ENCODE measurements at places on chromosomes 11 and 22. TPM values are rescaled to one million over a fixed set of nuclear protein-coding genes. Genes with fewer than 3 reads are reported as not detected.
A peak's percentile ranks its signal among the peaks of the same experiment; 100 is the strongest.

DNA sequence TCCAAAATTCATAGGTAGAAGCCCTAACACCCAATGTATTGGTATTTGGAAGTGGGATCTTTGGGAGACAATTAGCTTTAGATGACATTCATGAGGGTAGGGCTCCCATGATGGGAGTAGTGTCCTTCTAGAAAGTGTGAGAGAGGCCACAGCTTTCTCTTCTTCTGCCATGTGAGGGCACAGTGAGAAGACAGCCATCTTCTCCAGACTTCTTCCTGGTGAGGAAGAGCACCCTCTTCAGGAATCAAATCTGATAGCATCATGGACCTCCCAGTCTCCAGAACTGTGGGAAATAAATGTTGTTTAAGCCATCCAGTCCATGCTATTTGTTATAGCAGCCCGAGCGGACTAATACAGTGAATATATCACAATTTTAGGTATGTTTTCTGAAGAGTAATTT, 96.9 kb downstream of the CNTN5 start:
- DNase-seq: no peak

DNA sequence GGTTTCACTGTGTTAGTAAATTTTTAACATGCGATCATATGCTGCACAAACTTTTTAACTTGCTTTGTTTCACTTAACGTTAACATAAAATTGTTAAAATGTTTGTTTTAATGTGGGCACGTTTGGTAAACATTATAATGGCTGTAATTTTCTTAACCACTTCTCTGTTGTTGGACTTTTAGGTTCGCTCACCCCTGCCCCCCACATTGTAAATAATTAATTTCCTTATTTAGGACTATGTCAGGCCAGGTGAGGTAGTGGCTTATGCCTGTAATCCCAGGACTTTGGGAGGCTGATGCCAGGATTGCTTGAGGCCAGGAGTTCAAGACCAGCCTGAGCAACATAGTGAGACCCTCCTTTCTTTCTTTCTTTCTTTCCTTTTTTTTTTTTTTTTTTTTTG, 6.7 kb upstream of the DIXDC1 start:
- DNase-seq: no peak

- DNase-seq: no peak
These were observed 16.3 kb downstream of the SPTY2D1 start for GRCh38 chr11:18617688-18618341.

- DNase-seq: no peak
These were observed at the start of gene JAML for GRCh38 chr11:118224511-118225188. JAML (minus strand) TSS chr11:118225011; CDS start chr11:118214866, 10,145 bp downstream.

DNA sequence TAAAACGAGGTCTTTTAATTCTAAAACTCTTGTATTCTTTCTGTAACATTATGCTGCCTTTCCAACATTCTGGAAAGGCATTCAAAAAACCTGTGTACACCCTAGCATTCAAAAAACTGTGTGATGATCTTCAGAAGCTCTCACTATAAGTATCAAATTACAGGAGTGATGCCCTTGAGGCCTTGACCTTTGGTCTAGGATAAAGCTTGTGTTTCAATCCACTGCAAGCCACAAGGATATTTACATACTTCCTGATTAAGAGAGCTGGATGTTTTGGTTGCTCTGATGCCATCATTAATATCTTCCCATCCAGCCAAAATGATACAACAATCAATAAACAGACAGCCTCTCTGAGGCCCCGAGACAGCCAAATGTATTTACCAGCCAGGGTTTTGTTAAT, 11.9 kb downstream of the CLPB start:
- DNase-seq: no peak

- DNase-seq: no peak
These were observed 5.2 kb downstream of the DGAT2 start for GRCh38 chr11:75773595-75774353.

- no peak for DNase-seq
These were observed 64.5 kb upstream of the LDLRAD3 start for GRCh38 chr11:35879361-35879760.

GRCh38 chr11:1832211-1832919, 2.4 kb upstream of the SYT8 start:
- peak; percentile 80 for DNase-seq

DNA sequence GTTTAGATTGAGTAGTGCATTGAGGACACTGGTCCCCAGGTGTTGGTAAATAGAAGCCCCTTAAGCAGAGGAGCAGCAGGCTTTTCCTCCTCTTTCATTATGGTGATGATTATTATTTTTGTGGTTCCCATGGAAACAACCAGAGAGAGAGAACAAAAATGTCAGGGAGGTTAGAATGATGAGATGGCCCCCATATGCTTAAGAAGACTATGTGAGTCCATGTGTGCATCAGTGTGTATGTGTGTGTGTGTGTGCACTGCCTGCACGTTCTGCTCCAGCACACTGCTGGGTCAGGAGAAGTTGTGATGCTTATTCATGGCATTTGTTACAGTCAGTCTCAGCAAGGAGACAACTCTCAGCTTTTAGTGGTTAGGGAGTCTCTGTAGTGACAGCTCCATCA, 724.2 kb downstream of the NTM start:
- DNase-seq: no peak

- peak; percentile 77 for DNase-seq
These were observed 10.7 kb downstream of the KRTAP5-5 start for GRCh38 chr11:1640076-1640946.

- DNase-seq: no peak
These were observed 145.4 kb downstream of the NECTIN1 start for GRCh38 chr11:119583585-119583984.

DNA sequence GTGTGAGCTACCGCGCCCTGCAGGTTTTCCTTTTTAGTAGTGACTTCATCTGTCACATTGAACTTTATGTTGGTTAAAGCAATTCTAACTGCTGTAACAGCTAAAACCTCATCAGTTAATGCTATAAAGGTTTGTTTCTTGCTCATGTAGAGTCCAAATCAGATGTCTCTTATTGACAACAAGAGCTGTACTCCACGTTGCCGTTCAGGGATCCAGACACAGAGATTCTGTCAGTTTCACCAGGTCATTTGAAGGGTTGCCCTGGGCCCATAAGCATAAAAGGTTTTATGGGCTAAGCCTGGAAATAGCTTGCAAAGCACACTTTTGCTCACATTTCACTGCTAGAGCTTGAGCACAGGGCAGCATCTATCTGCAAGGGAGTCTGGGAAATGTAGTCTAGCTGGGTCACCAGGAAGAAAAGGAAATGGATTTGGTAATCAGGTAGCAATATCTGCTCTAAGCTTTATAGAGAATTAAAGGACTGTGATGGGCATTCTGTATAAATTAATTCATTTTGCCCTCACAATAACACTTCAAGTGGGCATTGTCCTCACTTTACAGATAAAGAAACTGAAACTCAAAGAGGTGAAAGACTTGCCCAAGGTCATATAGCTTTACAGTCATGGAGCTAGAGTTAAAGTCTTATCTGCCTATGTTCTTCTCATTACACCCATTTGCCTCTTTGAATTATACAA, 25.2 kb upstream of the PTPRJ start:
- DNase-seq: no peak

DNA sequence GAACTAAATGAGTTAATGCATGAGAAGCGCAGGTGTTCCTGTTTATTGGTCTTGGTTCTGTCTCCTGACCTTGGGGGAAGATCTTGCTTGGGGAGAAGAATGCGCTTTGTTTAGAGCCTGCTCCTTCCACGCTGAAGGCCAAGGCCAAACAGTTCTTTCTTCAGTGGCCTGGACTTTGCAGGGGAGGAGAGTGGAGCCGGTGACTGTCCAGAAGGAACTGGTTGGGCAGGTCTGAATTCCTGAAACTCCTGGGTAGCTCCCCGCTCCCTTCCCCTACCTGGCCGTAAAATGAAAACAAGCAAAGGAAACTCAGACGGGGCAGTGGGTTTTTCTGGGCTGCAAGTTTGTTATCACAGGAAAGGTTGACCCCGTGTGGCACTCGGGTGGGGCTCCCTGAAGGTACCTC, 3.6 kb downstream of the ARHGAP8 start:
- DNase-seq: no peak

- no peak for DNase-seq
These were observed 27.0 kb downstream of the MYO7A start for GRCh38 chr11:77155082-77155475.

- no peak for DNase-seq
These were observed 15.3 kb downstream of the PTS start for GRCh38 chr11:112241486-112241885.

DNA sequence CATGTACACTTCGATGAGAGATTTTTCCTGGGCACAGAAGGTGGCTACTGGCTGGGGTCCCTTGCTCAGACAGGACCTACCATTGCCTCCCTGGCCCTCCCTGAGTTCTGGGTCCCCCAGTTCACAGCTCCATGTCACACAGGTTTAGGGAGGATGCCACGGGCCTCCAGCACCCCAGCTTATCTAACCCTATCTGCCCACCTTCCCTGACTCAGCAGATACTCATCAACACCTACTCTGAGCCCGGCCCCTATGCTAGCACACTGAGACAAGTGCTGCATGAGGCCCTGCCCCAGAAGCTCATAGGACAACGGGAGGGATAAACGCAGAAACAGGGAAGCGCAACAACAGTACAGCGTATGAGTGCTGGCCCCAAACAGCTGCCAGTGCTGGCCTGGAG, 9.6 kb downstream of the NAGA start:
- DNase-seq: no peak

DNA sequence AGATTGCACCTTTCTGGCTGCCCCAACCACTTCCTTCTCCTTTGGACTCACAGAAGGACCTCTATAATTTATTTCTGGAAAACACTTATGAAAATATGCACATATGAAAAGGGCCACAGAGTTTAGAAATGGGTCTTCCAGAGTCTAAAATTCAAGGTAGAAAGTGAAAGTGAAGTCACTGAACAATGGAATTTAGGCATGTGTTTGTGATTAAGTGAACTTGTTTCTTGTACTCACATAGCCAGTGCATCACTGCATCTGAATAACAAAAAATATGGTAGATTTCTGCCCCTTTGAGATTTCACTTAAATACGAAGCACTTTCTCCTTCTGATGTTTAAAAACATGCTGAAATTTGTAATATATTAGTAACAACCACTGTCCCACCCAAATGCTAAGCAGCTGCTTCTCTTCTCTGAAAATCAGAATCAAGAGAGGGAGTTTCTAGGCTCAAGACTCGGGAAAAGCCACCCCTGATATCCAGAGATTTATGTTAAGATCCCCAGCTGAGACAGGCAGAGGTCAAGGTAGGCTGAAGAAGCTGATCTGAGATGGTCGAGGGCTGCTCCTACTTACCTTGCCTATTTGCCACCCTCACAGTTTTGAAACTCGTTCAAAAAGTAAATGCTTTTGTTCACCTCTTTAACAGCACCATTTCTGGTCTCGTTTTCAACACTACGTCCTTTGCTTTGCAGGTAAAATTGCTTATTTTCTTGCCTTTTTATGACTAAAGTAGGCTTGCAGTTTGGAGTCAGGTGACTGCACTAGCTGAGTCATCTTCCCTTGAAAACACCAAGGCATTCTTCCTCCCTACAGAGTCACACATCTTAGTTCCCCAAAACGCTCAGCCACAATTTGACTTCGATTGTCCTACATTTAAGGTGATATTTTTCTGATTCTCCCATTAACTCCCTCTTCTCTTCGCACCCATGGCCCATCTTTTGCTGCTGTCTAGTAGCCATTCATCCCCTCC, at the start of gene XKR3:
Gene XKR3 (minus strand): TSS at position 696 of the 972 bp plus-strand sequence. CDS start 17,338 bp downstream, outside the sequence.
- DNase-seq: no peak

DNA sequence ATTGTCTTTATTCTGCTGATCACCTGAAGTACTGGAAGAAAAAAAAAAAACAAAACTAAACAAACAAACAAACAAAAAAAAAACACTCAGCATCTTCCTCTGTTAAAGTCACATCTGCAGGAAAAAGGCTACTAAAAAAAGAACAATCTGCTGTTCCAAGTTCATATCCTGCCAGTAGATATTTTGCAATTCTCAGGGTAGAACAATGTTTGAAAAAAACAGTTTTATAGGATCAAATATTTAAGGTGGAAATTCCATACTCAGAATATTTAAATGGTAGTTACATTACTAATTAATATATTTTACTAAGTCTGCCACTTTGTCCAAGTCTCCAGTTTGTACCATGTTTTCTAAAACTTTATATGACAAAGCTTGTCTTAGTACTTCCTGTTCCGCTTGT, 175.2 kb downstream of the SBF2 start:
- DNase-seq: no peak

GRCh38 chr11:74627381-74627780, 35.0 kb downstream of the POLD3 start:
- DNase-seq: no peak

DNA sequence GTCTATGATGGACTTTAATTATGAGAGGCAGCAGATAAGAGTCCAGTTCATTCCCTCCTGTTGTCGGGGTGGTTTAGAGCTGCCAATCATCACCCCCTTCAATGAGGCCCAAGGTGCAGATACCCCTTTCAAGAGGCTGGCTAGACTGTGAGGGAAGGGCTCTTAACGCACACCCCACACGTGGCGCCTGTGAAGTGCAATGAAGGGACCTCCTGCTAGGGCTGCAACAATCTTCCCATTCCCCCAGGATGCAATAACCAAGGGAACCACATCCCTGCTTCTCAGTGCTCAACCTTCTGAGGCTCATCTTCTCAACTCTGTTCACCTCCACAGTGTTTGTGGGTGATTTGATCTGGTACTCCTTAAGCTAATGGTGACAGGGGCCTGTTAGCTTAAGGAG, 19.0 kb downstream of the TENM4 start:
- DNase-seq: no peak

- no peak for DNase-seq
These were observed 59.5 kb downstream of the LINC01488 start for GRCh38 chr11:69541001-69541285.

DNA sequence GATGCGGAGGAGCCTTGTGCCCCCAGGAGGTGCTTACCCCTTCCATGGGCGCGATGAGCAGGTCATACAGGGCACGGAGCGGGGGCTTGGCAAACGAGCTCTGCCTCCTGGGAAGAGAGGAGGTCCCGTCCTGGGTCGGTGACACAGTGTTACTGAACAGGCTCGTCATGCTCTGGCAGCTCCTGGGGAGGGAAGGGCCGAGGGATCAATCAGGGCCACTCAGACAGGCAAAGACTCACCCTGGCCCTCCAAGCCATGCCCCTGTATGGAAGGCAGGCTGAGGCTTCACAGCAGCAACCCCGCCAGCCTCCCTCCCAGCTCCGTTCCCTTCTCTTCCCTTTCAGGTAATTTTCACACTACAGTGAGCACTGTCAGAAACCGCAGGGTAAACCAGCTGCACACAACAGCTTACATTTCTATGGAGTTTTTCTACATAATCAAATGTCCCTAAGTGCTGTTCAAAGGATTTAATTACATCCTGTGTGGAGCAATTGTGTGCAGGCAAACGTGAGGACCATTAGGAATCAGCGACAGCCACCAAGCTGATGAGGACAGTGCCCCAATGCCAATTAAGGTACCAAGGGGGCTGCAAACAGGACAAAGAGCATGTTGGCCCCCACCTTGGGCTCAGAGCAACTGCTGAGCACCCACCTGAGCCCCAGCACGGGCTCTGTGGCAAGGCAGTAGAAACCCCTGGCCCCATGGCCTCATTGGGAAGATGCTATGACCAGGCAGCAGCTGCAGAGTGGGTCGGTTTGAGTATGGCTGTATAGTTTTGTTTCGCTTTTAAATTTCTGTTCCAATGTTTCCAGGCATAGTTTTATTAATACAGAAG, 95.4 kb upstream of the PITPNB start:
- peak; percentile 83 for DNase-seq

The MOGAT2 gene
- total RNA-seq: not detected

The C11orf52 gene
- not detected for total RNA-seq

The LMO2 gene
- total RNA-seq: 0.92 TPM

The MCM5 gene
- 131 TPM for total RNA-seq

The NAA40 gene
- 38.7 TPM for total RNA-seq

The SCGB1D2 gene
- not detected for total RNA-seq

The COA4 gene
- total RNA-seq: 55.8 TPM

The RIBC2 gene
- 0.59 TPM for total RNA-seq

Data from neural progenitor cell (in vitro differentiated cells).